Right cardiac atrium (tissue), 5 donors: ENCODE measurements at places on chromosomes 12 and 14.

DNA sequence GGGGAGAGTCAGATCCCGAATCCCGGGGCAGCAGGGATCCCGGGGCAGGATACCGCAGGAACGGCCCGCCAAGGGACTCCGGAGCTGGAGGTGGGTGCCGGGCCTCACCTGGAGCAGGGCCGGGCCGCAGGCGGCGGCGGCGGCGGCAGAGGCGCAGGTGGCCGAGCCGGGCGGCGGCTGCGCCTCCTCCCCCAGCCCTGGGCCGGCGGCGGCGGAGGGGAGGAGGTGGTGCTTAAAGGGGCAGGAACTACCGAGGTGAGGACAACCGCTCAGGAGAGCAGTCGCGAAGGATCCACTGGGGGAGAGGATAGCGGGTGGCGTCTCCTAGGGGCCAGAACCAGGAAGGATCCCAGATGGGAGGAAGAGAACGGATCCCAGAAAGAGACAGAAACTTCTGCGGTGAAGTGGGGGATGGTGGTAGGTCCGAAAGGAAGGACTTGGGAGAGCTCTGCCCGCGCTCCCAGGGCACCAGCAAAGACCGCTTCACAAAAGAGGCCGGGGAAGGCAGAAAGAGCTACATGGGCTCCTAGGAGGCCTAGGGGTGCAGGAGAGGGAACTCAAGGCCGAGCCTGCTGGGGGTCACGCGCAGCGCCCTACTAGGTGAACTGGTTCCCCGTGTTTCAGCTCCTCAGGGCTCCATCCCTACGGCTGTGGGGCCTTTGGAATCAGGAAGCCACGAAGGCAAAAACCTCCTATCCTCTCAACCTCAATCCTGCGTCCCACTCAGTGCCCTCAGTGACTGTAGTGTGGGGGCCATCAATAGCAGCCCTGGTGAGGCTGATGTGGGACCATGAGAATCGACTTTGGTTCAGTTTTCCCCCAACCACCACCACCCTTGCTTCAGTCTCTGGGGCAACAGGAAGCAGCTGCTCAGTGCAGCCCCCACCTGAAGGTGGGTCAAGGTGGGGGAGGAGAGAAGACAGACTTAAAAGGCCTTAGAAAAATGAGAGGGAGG lies 5.0 kb upstream of the BAZ2A start:
- peak; percentile 87 for DNase-seq

- no peak for DNase-seq
Observed at GRCh38 chr14:32710731-32711680, 227.7 kb upstream of the NPAS3 start.

DNA sequence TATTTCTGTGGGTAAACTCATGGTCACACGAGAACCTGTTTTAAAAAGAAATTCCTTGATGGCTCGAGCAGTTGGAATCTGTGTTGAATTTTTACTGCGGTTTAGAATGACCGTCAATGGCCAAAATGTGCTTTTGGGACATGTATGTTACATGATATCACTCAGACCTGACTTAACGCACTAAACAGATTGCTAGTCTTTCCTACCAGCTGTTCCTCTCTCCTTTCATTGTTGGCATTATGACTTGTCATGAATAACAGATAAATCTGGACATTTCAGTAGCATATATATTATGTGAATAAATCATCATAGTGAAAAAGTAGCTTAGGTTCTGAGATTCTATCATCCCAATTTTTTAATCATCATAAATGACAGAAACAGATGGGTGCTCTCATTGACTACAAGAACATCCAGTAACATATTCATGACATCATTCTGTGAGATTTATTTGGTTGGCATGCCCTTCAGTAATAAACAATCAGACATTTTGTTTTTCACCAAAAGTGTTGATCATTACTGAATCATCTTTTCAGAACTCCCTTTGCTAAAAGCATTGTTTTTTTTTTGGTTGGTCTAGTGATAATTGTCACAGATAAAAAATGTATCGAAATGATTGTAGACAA lies 57.9 kb upstream of the NAV3 start:
- no peak for DNase-seq

- no peak for DNase-seq
Observed at GRCh38 chr14:97337267-97337666, 540.1 kb downstream of the VRK1 start.
